ENCODE measurements at places on chromosomes 5 and 9.

DNA sequence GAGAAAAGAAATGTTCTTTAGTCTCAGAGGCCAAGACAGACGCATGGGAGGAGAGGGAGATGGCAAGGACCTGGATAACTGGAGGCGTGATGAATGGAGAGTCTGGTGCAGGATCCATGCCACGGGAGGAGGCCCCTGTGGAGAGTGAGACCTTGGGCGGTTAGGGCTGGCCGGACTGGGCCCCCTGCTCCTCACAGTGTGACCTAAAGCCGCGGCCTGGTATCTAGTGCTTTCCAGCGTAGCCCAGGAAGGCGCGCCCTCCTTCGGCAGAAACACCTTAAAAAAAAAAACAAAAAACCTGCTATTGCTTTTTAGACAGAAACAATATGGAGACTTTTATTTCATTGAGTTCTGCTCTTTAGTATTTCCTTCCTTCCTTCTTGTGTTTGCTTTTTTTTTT is 33.1 kb downstream of the SCGB3A1 start:
- no peak for DNase-seq

DNA sequence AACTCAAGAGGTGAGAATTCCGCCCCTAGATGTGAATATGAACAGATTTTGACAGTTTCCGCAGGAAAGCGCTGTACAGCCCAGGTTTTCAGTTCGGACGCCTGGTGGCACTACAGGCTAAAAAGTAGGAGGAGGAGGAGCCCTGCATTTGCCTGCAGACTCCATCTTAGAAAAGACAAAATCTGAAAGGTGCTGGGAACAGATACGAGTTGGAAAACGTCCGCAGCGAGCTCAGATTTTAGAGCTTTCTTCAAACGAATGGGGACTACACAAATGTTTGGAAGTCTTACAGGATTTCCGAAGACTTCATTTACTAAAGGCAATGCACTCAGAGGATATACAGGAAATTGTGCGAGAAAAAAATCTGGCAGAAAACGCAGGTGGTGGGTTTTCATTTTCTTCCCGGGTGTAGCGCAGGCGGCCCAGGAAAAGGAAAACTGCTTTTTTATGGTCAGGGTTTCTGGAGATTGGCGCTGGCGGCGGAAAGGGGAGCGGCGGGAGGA is 9.9 kb upstream of the PCDHB2 start:
- DNase-seq = peak; percentile 49

DNA sequence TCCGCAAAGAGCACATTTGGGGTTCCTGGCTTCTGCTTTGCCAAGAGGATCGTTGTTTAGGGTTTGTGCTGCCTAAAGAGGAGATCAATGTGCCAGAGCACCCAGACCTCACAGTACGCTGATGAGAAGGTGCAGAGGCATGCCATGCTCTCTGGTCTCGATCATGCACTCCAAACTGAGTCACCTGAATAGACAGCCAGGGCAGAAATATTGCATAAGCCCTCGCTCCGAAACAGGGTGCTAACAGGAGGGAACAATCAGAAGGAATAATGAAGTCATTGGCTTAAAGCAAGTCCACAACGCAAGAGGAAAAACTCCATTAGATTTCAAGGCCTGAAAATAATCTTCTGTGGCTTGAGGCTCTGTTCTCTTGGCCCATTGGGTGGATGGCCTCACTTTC is 124.3 kb downstream of the GCNT1 start:
- no peak for DNase-seq

DNA sequence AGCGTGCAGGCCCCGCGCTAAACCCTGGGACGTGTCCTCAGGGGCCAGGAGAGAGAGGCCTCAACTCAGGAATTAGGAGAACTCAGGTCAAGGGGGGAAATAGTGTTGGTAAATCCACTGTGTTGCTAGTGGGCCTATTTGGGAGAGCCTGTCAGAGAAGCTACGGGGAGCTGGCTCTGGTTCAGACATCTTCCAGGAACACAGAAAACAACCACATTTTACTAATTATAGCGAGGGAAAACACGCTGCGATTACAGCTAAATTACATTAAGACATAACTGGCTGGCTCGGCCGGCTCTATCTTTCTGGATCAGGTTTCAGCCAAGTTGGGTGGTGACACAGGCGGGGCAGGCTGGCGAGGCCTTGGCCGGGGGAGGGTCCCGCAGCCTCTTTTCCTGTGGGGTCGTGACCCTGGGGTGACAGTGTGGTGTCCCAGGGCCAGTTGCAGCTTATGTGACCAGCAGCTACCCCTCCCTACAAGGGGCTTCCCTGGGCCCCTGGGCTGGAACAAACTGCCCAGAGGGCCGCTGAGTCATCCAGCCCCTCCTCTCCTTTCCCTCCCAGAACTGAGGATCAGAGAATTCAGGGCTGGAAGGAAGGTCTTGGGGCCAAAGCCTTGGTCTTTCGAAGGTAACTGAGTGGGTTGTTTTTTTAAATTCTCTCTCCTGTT is 75.1 kb downstream of the FGF18 start:
- no peak for DNase-seq

- DNase-seq = no peak
These were observed 2.1 kb downstream of the SMIM32 start for GRCh38 chr5:136190904-136191303.

DNA sequence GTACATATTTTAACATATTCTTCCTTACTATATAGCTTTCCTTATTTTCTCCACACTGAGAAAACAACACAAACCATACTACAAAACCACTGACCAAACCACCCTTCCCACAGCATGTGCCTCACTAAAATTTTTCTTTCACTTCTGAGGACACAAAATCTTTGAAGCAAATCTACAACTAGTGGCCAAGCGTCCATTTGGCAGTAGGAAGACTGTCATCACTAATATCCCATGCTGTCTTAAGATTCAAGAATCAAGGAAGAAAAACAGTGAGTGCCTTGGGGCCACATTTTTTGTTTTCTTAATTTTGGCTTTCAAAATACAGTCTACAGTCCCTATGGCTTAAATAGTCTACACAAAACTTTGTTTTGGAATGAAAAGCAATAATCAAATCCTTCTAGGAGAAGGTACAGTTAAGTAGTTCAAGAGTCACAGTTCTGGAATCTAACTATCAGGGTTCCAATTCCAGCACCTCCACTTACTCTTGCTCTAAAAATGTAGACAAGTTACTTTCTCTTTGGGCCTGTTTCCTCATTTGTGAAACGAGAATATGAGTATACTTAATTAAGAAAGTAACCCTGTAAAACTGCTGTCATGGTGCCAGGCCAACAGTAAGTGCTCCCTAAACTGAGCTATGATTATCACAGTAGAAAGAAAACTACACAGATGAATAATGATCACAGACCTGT is 227.9 kb downstream of the BNC2 start:
- DNase-seq = no peak

GRCh38 chr5:126031989-126032716 is 391.1 kb upstream of the GRAMD2B start:
- no peak for DNase-seq
